AG10803 (cell line): ENCODE measurements at places on chromosomes 5 and 9.

- DNase-seq = no peak
Measured at GRCh38 chr9:83906144-83906543, 15.1 kb downstream of the KIF27 start.

- DNase-seq = peak; percentile 62
Measured at GRCh38 chr5:142862594-142862993, 92.4 kb downstream of the ARHGAP26 start.

GRCh38 chr5:43687275-43687674 lies 84.3 kb downstream of the NNT start:
- peak; percentile 30 for DNase-seq

- DNase-seq = peak; percentile 85
Measured at GRCh38 chr5:80083101-80083890, 48.1 kb downstream of the THBS4 start.

DNA sequence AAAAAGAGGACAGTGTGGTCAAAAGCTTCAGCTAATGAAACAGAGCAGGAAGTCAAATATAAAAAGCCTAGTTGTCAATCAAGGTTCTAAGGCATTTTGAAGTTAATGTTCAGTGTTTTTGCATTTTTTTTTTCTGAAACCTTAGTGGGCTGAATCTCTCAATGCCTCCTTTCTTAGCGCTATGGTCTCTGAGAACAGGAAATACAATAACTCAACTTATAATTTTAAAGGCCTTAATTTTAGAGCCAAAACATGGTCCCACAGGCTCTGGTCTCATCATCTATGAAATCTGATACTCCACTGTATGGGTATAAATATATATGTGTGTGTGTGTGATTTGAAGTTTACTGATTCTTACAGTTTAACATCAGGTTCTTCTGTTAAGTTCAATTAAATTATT lies 63.3 kb upstream of the DPYSL3 start:
- DNase-seq = no peak

- no peak for DNase-seq
Measured at GRCh38 chr9:31323726-31324444, 1060.6 kb upstream of the ACO1 start.
